ENCODE measurements at places on chromosomes 2 and 18.

- DNase-seq: no peak
Measured at GRCh38 chr2:234751275-234751973, 200.4 kb upstream of the SH3BP4 start.

GRCh38 chr2:155815851-155816250 lies 516.7 kb downstream of the NR4A2 start:
- no peak for DNase-seq

DNA sequence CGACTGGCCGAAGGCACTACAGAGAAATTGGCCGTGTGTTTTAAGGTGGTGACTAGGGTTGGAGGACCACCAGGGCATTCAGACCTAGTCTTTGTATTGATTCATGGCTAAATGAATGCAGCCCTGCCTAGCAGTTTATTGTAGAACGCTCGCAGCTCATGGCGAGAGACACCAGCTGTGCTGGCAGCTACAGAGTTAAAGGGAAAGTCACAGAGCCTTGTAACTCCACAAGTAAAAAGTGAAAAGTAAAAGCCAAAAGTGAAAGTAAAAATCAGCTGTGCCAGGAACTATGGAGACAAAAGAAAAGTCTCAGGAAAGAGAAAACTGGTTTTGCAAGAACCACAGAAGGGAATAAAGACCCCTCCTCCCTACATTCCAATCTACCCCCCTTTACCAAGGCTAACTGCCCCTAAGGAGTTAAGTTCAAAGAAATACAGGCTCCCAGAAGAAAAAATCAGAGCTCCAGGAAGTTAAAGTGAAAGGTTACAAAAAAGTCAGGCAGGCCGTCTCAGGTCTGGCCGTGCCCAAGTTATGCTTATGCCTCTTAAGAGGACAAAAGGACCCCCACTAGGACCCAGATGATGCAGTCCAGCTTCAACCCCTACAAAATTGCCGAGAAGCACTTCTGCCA lies 46.4 kb upstream of the SELENOI start:
- no peak for DNase-seq

GRCh38 chr2:36770542-36771287 lies 74.2 kb downstream of the VIT start:
- DNase-seq: no peak

DNA sequence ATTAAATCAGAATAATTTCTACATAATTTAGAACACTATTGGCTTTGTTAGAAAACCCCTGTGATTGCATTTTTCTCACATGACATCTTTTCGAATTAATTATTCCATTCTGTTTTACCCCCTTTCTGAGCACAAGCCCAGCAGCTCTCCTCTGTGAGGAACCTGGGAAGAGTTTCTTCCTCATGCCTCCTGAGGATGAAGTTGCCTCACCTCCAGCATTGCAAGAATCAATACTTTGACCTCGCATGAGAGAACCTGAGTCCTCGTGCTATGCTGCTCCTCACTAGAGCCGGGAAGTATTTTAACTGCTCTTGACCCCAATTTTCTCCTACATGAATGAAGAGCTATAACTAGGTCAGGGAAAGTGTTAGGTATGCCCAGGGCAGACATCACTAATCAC lies 77.1 kb upstream of the RAPH1 start:
- DNase-seq: no peak
